ENCODE measurements at places on chromosomes 5 and 9. TPM values are rescaled to one million over a fixed set of nuclear protein-coding genes. Genes with fewer than 3 reads are reported as not detected.

DNA sequence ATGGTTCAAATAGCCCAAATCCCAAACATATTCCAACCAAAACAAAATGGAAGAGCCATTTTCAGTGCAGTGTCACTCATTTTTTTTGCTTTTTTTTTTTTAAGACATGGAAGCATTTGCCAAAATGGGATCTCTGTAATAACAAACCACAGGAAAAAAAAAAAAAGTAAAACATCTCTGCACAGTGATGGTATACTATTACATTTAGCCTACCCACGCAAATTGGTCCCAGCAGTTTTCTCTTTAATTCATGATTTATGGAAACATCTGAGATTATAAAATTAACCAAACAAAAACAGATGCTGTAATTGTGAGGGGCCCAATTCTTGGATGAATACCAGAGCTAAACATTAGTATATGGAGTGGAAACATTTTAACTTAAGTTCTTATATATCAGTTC is 566.6 kb downstream of the ZNF608 start:
- no peak for DNase-seq

DNA sequence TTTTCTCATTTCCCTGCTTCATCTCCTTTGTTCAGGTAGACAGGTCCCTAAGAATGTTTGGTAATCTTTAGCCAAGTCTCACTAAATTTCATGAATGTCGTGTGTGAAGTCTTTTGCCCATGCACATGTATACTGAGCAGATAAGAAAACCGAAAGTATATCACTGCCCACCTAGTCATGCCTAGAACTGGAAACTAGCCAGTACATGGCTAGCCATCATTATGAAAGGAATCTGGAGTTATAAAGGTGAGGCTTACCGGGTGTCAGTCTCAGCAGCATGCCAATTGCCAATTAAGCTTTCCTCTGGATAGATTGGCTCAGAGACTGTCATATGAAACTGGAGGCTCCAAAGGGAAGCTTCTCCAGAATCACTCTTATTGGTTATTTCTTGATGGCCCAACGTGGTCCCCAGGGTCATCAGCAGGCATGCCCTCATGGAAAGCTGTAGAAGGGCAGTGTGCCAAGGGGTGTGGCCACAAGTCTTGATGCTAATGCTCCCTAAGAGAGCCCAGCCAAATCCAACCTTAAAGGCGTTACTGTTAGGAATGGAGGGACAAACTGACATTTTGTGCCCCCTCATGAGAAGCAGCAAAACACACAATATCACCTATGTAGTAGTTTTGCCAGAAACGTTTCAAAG is 307.3 kb upstream of the PIK3R1 start:
- no peak for DNase-seq

- DNase-seq, result peak; percentile 38
Measured at GRCh38 chr9:94084314-94084713, at the start of gene PTPDC1. PTPDC1 (plus strand) TSS chr9:94084464; CDS start chr9:94084531, 67 bp downstream.

DNA sequence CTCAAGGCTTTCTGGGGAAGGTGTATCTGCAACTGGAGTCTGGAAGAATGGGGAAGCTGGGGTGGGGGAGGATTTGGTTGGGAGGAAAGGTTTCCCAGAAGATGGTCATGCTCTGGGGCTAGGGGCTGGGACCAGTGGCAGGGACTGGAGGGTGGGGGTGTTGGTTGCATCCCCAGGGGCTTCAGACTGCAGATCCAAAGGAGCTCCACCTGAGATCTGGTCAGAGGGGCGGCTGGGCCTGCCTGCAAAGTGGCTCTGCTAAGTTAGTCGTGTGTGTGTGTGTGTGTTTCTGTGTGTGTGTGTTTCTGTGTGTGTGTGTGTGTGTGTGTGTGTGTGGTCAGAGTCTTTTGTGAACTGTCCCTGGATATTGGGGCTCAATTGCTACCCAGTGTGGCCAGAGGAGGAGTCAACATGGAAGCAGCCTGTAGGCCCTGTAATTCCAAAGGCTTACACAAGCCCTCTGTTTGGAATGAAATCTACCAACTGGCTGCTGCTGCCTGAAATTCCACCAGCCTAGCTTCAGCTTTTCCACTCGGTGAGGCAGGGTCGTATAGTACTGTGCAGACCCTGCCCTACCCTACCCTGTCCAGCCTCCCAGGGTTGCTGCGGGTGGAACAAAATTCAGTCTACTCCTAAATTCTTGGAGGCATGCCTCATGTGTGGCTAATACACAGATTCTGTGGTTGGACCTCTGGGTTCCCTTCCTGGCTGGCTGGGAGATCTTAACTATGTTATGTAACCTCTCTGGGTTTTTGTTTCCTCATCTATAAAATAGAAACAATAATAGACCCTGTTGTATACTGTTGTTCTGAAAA is 12.5 kb upstream of the SYNPO start:
- DNase-seq, result no peak

- no peak for DNase-seq
Measured at GRCh38 chr9:447230-448025, 232.8 kb downstream of the DOCK8 start.

LCN6 gene
- not detected for total RNA-seq

GRCh38 chr5:83564069-83564749 is 92.7 kb downstream of the VCAN start:
- no peak for DNase-seq

- DNase-seq, result no peak
Measured at GRCh38 chr5:96703384-96703920, 41.3 kb downstream of the CAST start.

DNA sequence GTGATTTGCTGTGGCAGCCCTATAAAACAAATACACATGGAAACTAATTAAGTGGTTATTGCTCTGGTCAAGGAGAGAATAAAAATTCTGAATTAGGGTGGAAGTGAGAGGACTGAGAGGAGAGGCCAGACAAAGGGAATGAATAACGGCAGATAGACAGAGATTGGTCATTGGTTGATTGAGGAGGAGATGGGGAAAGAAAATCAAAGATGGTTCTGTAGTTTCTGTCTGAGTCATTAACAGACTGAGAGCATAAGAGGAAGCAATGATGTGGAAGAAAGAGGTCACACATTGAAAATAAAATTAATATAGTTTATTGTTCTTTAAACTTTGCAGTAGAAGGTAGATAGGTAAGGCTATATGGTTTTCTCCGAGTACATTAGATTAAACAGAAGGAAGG is 469.8 kb downstream of the ACTL7B start:
- no peak for DNase-seq

GRCh38 chr5:72634444-72634843 is 127.2 kb upstream of the ZNF366 start:
- DNase-seq, result no peak

ARL14EPL gene
- total RNA-seq, result not detected

CHD1 gene
- total RNA-seq, result 34.2 TPM

FBP2 gene
- not detected for total RNA-seq

DNA sequence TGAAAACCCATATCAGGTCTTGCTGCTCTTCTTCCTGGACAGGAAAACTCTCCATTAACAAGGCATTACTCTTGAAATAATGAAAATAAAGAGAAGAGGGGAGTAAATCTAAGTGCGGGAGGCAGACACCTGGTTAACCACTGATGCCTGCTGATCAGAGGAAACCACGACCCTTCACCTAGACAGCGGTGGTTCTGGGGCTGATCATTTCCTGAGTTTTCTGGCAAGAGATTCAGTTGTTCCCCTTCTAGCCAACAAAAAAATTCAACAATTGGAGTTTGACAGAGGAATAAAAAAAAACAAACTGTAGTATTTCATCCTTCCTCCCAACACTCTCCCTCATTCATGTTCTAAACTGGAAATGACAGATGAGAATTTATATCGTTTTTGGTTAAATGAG is 3.0 kb downstream of the RLN2 start:
- DNase-seq, result no peak

DNA sequence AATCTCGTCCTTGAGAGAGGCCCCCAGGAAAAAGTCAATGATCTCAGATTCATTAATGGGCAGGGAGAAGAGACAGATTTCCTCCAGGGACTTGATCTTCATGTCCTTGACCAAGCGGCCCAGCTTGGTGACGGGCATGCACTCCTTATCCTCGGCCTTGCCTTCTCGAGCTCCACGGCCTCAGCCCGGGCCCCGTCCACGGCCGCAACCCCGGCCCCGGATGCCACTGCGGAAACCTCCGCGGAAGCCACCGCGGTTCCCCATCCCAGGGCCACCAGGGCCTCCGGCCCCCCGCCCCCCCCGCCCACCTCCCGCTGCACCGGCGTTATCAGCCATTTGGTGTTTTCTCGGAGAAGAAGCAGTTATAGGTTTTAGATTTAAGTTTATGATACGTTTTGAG is 18.3 kb downstream of the INVS start:
- DNase-seq, result no peak

CRHBP gene
- not detected for total RNA-seq

PTGR1 gene
- 23.4 TPM for total RNA-seq

RXRA gene
- 20.5 TPM for total RNA-seq

- DNase-seq, result no peak
Measured at GRCh38 chr5:172443441-172444109, 10.8 kb downstream of the SH3PXD2B start.

GRCh38 chr5:39876146-39876545 is 451.4 kb upstream of the DAB2 start:
- DNase-seq, result no peak

DNA sequence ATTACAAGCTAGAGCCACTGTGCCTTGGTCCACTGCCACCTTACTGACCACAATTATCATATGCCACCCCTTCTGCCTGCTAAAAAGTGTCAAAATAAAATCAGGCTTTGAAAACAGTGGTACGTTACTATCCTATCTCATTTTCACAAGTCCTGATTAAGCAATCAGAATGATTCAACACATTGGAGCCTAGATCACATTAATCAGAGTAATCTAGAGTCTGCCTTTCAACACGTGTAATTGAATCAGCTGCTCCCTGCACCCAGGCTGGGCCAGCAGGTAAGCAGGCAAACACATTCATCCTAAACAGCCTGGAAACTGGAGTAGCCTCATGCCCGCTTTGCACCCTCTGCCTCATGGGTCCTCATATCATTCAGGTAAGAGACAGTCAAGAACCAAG is 186.2 kb downstream of the DCP2 start:
- DNase-seq, result no peak

DNA sequence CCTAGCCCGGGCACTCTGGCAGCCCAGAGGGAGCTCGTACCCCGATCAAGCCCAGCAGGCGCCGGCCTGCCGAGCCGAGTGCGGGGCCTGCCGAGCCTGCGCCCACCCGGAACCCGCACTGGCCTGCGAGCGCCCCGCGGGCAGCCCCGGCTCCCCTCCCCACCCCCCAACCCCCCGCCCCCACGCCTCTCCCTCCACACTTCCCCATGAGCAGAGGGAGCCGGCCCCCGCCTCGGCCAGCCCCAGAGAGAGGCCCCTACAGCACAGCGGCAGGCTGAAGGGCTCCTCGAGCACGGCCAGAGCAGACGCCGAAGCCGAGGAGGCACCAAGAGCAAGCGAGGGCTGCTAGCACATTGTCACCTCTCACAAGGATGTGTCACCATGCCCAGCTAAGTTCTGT is 36.2 kb upstream of the CCDC180 start:
- peak; percentile 39 for DNase-seq

- DNase-seq, result peak; percentile 88
Measured at GRCh38 chr5:177111720-177112394, 21.7 kb upstream of the NSD1 start.

GRCh38 chr5:58107704-58108103 is 352.2 kb downstream of the PLK2 start:
- DNase-seq, result no peak

GRCh38 chr9:113886026-113886369 is 9.9 kb downstream of the ZNF618 start:
- DNase-seq, result no peak

- DNase-seq, result no peak
Measured at GRCh38 chr5:55027595-55027994, 3.5 kb downstream of the GZMK start.

DNA sequence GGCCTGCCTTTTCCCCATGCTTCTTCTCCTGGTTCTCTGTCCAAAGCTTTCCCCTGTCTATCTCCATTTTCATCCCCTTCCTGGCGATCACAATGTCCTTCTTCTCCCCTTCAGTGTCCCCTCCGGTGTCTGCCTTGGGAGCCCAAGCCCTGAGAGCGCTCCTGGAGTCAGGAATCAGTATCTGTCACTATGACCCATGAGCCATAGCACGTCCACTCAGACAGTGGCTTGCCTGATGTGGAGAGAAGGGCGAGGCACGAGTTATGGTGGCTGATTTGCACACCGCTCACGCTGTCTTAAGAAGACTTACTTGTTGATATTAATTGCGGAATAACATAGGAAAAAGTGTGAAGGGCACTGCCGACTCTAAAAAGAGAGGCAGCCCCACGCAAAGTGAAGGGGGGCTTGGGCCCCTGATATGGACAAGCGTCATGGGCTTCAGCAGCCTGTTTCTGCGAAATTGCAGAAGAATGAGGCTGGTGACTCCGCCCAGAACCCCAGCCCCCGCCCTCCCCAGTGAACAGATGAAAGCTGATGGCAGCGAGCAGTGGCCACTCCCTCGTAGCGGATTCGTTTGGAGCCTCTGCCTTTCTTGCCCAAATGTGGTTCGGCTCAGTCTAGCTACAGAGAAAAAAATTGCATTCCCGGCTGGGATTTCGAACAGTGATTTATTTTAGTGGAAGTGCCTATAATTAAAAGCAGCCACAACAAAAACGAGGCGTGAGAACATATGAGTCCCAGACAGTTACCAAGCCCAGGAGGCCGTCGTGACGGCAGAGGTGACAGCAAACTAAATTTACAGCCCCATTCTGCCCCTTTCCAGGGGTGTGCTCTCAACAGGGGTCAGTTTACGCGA is 149.8 kb downstream of the ICE1 start:
- DNase-seq, result no peak

- no peak for DNase-seq
Measured at GRCh38 chr5:116529615-116530014, 45.0 kb downstream of the SEMA6A start.

GRCh38 chr5:31465291-31465690 is 66.6 kb downstream of the DROSHA start:
- no peak for DNase-seq

GRCh38 chr5:1551426-1552301 is 27.9 kb upstream of the LPCAT1 start:
- no peak for DNase-seq

- DNase-seq, result no peak
Measured at GRCh38 chr9:20242510-20243189, 379.6 kb downstream of the MLLT3 start.

ENTPD2 gene
- total RNA-seq, result 0.69 TPM
